ENCODE measurements at places on chromosomes 12 and 14. TPM values are rescaled to one million over a fixed set of nuclear protein-coding genes. Genes with fewer than 3 reads are reported as not detected.

The FAIM2 gene
- total RNA-seq, result not detected

The DEPDC4 gene
- total RNA-seq, result 2.5 TPM

The LALBA gene
- total RNA-seq, result not detected

The NRL gene
- 1.6 TPM for total RNA-seq

The KRT2 gene
- total RNA-seq, result 0.53 TPM

The VRK1 gene
- total RNA-seq, result 49.9 TPM

GRCh38 chr14:81165188-81165587, 55.6 kb downstream of the GTF2A1 start:
- DNase-seq, result no peak

GRCh38 chr12:30792648-30793499, 38.1 kb upstream of the CAPRIN2 start:
- DNase-seq, result peak; percentile 19

GRCh38 chr12:90990611-90991010, 14.2 kb downstream of the EPYC start:
- DNase-seq, result no peak

GRCh38 chr14:45359746-45360145, 106.7 kb upstream of the MIS18BP1 start:
- DNase-seq, result no peak

Measured in H4 (cell line).